ENCODE measurements at places on chromosomes 3 and 15.

DNA sequence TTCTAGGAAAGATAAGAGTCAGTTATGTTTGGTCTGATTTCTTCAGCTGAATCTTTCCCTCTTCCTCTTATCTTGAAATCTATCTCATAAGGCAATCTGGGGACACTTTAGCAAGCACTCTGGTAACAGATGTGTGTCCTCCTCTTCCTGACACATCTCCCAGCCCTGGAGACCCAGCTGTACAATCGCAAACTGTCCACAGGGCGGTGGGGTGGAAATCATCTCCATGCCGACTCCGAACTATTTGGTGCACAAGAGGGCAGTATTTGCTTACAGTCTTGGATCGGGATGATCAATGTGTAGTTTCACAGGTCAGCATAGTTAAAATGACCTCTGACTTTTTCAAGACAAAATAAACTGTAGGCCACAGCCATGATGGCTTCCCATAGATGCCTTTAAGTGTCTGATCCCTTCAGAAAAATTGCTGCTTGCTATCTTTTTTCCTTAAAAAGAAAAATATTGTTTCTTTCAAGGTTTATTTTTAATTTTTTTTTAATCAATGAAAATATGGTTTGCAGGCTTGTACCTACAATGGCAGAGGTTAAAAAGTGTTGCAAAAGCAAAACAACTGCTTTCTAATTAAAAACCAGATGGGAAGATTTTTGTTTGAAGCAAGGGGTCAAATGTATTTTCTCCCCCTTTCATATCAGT, 17.7 kb downstream of the EEFSEC start:
- no peak for DNase-seq

DNA sequence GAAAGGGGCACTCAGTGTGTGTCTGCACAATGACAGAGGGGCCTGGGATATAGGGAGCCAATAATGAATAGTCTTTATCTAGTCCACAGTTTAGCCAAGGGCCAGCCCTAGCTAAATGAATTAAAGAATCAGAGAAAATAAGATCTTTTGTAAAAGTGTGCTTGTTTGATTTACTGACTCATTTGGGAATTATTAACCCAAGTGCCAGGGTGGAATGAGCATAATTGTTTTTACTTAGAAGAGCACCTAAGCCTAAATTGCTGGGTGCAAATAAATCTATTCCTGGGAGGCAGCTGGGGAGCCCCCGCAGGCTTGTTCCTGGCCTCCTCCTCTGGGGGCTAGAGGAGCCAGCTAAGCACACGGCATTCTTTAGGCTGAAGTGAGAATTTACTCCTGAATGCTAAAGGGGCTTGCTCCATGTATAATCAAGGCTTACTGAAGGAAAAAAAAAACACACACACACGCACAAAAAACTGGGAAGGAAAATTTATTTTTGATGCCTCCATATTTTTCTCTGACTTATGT, 405.3 kb upstream of the SUCLG2 start:
- DNase-seq = no peak

DNA sequence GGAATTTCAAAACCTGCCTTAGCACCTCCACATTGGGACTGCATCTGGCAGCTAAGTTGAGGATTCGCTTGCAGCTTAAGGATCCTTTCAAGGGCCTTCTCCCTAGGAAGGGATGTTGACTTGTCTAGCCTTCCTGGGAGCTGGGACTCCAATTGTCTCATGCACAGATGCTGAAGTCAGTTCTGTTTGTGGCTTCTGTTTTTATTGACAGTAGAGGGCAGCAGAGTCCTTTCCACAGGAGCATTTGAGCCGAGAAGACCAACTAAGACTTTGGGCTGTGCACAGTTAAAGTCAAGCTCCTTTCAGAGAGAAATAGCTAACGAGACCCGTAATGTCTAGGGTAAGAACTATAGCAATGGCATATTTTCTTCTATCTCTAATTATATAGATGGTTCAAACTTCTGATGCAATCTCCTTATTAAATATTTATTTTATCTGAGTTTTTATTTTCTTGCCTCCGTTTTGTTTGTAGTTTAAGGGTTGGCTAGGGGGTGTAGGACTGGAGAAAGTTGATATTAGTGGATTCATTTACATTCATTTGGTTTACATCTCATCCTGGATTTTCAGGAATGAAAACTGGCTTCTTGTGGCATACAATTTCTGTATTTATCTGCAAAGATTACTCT, 59.7 kb upstream of the KBTBD8 start:
- DNase-seq = peak; percentile 23

GRCh38 chr3:37739579-37740290, 121.9 kb upstream of the CTDSPL start:
- no peak for DNase-seq

DNA sequence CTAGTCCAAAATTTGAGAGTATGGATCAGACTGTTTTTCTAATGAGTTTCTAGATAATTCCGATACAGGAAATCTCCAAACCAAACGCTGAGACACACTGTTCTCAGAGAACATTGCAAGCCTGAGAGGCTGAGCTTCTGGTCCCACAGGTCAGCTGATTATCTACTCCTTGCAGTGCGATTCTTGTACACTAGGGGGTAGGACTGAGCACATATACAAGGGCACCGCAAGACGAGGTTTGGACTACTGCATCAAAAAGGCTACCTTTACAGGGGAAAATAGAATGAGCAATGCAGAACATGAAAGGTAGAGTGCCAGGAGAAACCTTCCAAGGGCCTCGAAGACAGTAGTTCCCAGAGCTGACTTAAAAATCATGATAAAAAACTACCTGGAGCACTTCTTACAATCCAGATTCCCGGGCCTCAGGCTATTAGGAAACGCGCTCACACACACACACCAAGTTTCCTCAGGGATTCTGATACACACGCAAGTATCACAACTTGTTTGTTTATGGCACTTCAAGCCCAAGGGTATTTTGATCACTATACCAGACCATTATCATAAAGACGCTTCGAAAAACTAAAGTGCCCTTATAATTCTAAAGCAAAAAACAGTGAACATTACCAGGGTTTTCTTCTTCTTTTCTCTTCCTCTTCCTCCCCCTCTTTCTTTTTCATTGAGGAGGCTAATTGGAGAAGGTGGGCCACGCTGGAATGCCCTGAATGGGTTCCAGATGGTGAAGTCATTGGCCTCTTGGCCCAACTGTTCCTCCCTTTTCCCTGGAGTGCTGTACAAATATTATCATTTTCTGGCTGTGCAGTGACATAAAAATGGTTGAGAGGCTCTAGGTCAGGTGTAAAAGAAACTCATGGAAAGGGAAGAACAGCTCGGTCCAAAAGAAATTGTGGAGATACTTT, 61.8 kb downstream of the SLC12A8 start:
- DNase-seq = peak; percentile 59

- no peak for DNase-seq
Observed at GRCh38 chr3:111548092-111548491, 6.1 kb downstream of the CD96 start.

DNA sequence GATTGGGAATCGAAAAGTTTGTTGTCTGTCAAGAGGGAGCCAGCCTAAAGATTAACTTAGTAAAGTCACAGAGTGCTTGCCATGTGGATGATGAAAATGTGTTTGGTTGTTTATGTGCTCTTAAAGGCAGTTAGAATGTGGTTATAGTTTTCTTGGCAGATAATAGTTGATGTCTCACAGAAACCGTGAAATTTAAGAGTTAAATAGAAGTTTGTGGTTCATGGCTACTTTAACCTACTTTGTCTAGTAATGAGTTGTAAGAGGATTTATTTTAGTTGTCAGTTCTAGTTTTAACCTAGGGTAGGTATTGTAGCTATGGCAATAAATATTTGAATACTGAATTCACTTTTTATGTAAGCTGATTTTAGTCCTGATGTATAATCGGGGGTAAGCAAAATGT, 36.4 kb upstream of the EIF3J start:
- DNase-seq = no peak

DNA sequence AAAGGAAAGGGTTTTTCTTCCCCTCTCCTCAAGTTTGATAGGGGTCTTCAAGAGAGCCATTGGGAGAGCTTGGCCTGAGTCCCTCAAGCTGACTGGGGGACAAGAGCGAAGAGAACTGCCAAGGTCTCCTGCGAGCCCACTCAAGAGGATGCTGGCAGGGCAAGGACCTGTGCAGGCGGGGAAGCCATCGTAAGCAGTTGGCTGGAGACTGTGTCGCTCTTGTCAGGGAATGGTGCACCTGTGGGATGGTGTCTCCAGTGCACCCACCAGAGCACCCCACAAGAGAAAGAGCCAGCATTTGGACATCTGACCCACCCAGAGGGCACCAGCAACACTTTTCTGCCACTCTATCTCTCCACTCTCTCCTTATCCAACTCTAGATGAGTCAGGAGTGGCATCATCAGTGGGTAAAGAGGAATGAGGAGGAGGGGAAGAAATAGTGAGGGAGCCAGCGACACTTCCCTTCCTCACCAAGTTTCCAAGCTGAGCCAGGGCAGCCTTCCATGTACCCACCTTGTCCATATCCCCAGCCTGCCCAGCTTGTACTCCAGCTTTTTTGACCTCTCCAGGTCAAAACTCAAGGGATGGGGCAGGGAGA, 13.6 kb upstream of the XIRP1 start:
- no peak for DNase-seq

DNA sequence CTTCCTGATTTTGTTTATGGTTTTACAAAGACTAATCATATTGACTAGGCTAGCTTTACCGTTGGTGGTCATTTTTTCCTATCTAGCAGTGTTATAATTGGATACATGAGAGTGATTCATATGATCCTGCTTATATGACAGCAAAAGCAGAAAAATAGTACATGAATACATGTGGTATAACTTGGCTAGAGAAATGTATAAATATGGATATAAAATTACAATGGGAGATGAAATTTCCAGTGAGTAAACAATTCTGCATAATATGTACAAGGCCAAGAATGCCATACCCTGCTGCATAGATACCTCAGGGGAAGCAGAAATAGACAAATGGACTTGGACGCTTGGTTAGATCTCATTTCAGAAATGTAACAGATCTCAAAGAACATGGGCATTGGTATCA, 103.1 kb downstream of the DTWD1 start:
- DNase-seq = no peak

GRCh38 chr15:83904107-83905040, 250.5 kb downstream of the ADAMTSL3 start:
- no peak for DNase-seq

GRCh38 chr3:190288836-190289235, 33.4 kb downstream of the CLDN1 start:
- no peak for DNase-seq

DNA sequence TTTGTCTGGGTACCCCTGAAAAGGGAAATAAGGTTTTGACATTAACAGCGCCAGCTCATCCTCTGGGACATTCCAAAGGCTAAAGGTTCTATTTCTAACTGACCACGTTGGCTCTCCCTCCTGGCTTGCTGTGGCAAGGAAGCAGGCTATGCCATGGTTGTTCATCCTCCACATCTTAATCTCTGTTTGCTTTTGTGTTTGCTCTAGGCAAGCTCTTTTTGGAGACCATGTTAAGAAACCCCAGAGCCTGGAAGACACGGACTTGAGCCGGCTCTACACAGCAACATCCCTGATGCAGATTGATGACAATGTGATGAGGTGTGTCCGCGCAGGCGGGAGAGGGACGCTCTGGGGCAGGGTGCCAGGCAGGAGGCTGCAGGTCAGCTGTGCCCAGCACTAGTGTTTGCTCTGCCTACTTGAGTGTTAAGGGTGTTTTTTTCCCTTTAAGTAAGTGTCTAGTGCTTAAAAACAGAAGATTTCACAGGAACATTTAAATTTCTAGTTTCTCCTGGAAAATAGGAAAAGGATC, 33.3 kb downstream of the RLBP1 start:
- DNase-seq = no peak

GRCh38 chr3:99108508-99108907, 207.0 kb upstream of the DCBLD2 start:
- DNase-seq = no peak

- DNase-seq = no peak
Observed at GRCh38 chr15:96254173-96254572, 76.3 kb upstream of the NR2F2 start.

- DNase-seq = no peak
Observed at GRCh38 chr3:10395671-10396070, 74.8 kb upstream of the SEC13 start.

GRCh38 chr3:194244167-194244566, 107.0 kb downstream of the CPN2 start:
- DNase-seq = no peak

Measured in GDM1 (cell line).